ENCODE measurements at places on chromosomes 4 and X.

DNA sequence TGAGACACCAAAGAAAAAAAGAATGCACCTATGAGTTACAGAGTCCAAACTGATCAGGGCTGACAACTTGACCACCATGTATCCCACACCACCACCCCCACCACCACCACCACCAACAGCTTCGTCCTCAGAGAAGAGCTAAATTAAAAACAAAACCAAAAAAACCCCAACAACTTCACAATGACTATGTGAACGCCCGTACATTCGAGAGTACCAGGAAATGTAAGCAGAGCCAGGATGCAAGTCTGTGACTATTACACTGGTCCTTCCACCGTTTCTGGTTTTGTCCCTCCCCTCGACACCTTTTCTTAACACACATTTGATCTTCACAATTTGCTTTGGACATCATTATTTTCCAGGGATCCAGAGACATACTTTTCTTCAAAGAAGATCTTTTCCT lies 51.0 kb downstream of the WFS1 start:
- no peak overlapping the region for H3K4me3 ChIP-seq
- DNase-seq = no peak
- H3K27me3 ChIP-seq = peaks cover 89% of the 10 kb centered on the region
- H3K36me3 ChIP-seq = no peaks in the 10 kb centered on the region
- H3K4me1 ChIP-seq = peaks cover 6% of the 10 kb centered on the region
- no peak overlapping the region for H3K27ac ChIP-seq

DNA sequence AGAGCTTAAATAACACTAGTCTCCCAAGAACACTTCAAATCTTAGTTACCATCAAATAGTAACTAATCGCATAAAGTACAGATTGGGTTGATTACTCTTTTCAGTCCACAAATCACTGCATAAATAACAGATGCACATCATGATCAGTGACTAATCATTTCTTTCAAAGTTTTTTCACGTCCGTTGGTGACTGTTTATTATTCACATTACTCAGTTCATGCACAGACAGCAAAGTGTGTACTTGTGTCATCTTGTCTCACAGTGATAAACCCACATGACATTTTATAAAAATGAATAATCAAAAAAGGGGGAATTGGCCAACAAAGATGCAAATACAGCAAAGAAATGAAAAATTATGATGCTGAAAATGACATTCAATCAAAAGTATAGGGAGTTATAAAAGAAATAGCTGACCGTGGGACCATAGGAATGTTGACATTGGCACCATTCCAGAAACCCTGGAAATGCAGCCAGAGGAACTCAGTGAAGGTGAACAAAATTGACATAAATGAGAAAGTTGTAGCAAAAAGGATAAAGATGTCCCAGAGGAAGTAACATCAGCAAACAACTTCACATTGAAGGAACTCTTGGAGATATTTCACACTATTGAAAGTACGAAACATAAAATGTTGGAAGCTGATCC lies 161.5 kb downstream of the SOX3 start:
- H3K27me3 ChIP-seq = no peaks in the 10 kb centered on the region
- DNase-seq = no peak
- H3K36me3 ChIP-seq = no peaks in the 10 kb centered on the region

DNA sequence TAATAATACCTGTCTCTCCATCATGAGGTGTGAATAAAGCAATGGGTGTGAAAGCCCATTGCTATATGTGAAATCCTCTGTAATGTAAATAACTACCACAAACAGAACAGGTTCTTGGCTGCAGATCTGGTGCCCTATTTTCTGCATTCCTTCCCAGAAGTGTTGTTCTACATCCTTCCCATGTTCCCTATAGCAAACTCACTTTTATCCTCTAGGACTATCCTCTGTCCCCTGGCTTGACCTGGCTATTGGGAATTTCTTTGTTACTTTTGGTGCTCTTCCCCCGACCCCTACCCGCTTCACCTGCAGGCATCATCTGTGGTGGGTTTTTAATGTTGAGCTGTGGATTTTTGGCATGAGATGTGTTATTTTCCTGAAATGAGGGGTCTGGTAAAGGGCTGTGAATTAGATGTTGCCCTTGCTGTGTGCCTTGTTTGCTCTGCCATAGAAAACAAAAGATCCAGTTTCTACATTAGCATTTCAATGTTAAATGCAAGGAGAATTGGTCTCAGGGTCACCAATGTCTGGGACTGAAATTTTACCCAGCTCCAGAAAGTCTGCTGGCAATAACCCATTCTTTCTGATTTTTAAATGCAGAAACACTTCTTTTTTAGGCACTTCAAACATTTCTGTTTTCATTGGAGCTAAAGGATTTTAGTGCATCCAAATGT lies 13.6 kb upstream of the FREM3 start:
- H3K27ac ChIP-seq = no peak overlapping the region
- no peak for DNase-seq
- no peaks in the 10 kb centered on the region for H3K36me3 ChIP-seq
- H3K27me3 ChIP-seq = peaks cover 3% of the 10 kb centered on the region
- H3K4me3 ChIP-seq = no peak overlapping the region

DNA sequence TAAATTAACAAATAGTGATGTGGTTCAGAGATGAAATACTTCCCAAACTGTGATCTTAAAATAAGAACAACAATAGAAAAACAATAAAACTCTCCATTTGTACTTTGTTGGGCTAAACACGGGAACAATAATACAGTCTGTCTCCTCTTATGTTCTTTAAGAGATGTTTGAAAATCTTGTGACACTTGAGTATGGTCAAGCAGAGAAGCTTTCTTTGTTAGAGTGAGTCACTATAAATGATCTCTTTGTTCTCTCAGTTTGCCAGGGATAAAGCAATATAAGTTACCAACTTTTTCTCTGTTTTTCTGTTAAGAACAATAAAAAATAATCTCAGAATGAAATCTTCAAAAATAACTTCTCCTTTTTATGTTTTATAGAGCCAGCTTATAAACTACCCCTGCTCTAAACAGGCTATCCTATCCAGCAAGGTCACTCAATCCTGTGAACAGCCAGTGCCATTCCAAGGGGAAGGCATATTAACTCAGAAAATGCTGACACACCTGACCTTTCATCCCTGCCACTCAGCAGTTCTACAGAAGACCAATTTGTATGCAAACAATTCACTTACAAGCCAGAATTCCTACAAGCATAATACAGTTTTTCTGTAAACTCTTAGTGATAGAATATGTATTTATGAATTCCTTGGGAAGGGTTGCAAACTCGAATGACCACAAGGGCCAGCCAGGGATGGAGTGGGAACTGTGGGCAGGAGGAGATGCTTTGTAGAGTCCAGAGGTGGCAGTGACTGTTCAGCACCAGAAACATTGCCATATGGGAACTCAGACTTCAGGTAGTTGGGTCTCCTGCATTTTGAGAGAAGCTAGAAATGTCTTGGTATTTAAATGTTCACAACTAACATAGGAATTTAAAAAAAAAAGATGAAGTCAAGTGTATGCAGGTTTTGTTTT lies 52.2 kb downstream of the AFM start:
- no peaks in the 10 kb centered on the region for H3K36me3 ChIP-seq
- no peaks in the 10 kb centered on the region for H3K4me1 ChIP-seq
- H3K27me3 ChIP-seq = no peaks in the 10 kb centered on the region
- no peak overlapping the region for H3K27ac ChIP-seq

- H3K36me3 ChIP-seq = no peaks in the 10 kb centered on the region
- no peak for DNase-seq
- H3K27me3 ChIP-seq = no peaks in the 10 kb centered on the region
- H3K4me3 ChIP-seq = no peak overlapping the region
These were observed 12.0 kb downstream of the COL4A6 start for GRCh38 chrX:108426262-108426661.

GRCh38 chrX:110168585-110168984 lies 149.3 kb downstream of the AMMECR1 start:
- H3K27ac ChIP-seq = no peak overlapping the region
- no peak for DNase-seq
- no peaks in the 10 kb centered on the region for H3K36me3 ChIP-seq

All from naive B cell (primary cell).